Fibroblast of lung (primary cell): ENCODE measurements at places on chromosomes 2 and 18.

- peak; percentile 64 for DNase-seq
Observed at GRCh38 chr2:43265001-43265400, 38.6 kb upstream of the ZFP36L2 start.

DNA sequence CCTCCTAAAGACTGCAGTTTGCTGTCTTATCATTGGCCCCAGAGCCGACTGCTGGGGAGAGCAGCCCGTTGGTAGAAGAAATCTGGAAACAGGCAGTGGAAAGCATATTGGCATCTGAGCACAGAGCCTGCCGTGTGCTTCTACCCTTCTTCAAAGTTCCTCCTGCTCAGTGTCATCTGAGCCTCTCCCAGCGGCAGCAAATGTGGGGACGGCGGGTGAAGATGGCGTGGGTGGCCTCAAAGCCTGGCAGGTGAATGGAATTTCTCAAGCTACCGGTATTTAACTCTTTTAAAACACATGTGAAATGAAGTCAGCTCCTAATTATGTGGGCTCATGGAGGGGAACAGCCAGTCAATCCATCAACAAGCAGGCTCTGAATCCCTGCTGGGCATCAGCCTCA is 181.6 kb upstream of the PXDN start:
- DNase-seq = no peak

DNA sequence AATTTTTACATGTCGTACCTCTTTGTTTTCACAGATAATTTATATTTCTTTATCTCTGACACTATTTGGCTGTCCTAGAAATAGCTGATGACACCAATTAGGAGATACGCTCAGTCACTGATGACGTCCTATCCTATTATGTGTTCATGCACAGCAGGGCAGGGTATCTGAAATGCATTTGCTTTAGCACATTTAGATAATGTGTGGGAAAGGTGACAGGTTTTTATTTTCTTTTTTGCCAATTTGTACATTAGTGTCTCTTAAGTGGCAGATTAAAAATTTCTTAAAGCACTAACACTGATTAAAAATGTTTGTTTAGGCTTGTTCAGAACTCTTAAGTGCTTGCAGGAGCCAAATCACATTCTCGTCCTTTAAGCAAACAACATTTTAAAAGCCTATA is 39.7 kb downstream of the CDC42EP3 start:
- DNase-seq = no peak

DNA sequence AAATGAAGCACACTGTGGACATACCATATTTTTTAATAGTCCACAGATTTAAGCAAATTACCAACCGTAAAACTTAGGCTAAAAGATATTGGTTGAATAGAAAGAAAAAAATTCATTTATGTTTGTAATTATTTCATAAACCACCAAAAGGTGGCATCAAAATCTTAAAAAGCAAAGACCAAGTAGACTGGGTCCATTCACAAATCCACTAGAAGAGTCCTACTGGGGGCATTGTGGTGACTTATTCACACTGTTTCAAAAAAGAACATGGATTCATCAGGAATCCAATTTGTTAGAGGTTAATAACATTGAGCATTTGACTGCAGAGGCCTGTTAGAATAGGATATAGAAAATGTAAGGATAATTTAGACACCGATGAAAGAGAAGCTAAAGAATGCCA is 194.9 kb upstream of the KYNU start:
- peak; percentile 29 for DNase-seq

DNA sequence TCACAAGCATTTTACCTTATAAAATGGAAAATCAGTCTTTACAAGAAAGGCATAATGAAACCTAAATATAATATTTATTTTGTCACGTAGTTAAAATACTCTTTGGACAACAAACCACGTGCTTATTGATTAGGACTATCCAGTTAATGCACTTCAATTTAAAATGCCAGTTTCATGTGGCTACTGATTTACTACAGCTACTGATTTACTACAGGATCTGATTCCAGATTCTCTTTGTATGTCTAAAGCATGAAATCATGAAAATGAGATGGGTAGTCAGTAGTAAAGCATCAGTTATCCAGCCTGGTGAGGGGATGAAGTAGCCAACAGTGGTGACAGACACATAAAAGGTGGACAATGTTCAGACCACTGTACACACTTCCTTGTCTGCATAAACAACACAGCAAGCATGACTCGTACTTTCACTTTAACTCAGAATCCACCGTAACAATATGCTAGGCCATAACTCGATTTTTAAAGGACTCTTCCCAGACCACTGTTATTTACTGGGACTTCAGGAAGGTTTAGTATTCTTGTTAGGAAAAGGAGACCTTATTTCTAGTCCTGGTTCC is 24.9 kb downstream of the ACAA2 start:
- DNase-seq = peak; percentile 39

DNA sequence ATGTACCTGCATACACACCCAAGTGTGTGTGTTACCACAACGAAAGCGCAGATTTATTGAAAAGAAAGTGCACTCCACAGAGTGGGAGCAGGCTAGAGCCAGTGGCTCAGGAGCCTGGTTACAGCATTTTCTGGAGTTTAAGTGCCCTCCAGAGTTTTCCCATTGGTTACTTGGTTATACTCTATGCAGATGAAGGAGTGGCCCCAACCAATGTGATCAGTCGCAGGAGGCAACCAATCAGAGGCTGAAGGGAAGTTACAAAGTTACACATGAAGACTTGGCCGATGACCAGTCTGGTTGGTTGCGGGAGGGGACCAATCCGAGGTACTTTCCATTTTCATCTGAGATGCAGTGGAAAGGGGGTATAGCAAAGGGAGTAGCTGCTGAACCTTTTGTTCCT is 13.5 kb upstream of the PRLH start:
- no peak for DNase-seq

GRCh38 chr2:65374575-65374974 is 57.8 kb downstream of the SPRED2 start:
- peak; percentile 41 for DNase-seq

GRCh38 chr2:223786943-223787342 is 50.4 kb downstream of the AP1S3 start:
- DNase-seq = no peak

- DNase-seq = no peak
Observed at GRCh38 chr2:62822549-62822948, 117.0 kb downstream of the EHBP1 start.

GRCh38 chr2:30987566-30987965 is 150.7 kb downstream of the GALNT14 start:
- no peak for DNase-seq

DNA sequence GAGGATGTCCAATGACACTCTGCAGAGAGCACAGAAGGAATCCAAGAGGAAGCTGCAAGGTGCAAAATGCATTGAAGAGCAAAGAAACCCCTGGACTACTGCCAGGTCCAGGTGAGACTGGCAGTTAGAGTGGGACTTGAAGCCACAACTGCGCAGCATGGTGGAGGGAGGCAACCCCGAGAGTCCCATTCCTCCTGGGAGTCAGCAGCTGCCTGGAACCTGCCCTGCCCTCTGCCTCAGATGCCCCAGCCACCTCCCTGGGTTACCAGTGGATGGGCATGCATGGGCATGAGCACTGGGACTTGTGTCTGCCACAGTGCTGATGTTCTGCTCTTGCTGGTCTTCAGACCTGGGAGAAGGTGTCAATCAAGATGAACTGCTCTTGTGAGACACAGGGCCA is 43.2 kb downstream of the ANKMY1 start:
- no peak for DNase-seq

GRCh38 chr2:62657783-62658182 is 47.7 kb upstream of the EHBP1 start:
- DNase-seq = no peak
